ENCODE measurements at places on chromosomes 5 and 9.

GRCh38 chr5:158614951-158615350 is 484.8 kb downstream of the EBF1 start:
- no peak for DNase-seq

DNA sequence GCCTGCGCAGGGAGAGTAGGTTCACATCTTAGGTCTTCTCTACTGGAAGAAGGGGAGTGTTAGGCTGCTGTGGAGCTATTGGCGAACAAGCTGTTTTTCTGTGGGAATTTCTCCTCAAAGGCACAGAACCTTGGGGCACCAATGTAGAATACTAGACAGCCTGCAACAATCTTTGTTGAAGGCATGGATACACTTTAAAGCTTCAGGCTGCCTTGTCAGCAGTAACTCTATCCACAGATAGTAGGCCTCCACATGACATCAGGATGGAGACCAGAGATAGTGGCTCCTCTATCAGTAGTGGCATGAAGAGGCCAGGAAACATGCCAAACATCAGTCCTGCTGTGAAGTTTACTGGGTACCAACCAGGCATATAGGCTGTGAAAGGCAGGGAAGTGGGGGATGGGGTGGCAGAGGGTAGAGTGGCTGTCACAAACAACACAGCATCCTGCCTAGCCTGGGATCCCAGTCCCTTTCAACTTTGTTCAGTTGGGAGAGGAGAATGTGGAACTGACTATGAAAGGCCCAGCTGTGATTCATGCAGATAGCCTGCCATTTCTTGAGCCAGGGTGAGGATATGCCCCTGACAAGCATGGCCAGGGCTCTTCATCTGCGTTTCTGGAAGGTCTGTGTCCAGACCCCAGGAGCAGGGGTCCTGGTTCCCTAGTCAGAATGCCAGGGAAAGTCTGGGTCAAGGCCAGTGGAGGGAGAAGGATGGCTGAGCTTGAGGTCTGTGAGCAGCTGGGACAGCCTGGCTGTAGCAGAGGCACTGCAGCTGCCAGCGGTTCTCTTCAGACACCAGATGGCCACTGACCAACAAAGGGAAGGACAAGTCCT is 1.0 kb upstream of the HK3 start:
- DNase-seq: no peak

DNA sequence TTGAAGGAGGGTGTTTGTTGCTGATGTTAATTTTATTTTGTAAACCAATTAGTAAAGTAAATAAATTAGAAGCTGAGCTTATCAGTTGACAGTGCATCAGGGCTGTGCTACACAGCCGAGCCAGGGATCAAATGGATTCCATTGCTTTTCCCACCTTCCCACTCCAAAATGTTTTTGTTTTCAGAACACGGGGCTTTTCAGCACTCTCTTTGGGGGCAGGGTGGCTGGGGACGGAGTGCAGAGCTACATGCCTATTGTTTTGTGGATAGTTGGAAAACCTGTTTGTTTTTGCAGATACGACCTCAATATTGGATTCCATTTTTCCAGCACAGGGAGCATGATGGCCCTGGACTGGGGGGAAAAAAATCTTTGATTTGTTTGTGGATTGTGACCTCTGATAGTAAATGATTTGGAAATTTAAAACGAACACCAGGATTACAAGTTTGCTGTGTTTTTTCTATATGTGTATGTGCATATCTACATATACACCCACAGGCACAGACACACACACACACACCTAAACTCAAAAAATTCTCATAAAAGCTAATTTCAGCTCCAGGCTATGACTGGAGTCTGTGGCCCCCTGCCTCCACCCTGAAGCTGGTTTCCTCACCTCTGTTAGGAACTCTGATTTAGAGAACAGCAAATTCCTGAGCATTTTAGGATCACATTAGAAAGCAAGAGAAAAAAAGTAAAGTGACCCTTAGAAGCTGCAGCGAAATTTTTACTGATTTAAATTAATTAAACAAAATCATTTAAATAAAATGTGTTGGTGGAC is 371.7 kb upstream of the IRX2 start:
- no peak for DNase-seq

- no peak for DNase-seq
Measured at GRCh38 chr9:124654431-124654830, 116.7 kb downstream of the NR6A1 start.

DNA sequence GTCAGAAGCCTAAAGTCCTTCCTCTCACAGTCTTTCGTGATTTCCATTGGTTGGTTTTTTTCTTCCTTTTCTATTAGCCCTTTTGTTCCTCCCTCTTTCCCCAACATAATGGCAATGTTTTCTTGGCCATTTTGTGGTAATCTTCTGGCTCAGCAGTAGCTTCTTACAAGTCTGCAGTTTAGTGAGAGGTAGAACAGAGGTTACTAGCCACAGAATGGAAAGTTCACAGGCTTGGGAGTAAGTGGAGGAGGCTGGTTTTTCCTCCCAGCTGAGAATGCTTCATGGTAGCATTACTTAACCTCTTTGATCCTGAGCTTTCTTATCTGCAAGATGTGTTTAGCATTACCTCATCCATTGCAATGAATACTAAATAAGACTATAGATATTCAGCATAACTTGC is 346.9 kb downstream of the NFIB start:
- no peak for DNase-seq

- DNase-seq: no peak
Measured at GRCh38 chr5:143534761-143535154, 131.3 kb upstream of the NR3C1 start.

GRCh38 chr9:130359819-130360218 is 84.9 kb upstream of the ASS1 start:
- no peak for DNase-seq

DNA sequence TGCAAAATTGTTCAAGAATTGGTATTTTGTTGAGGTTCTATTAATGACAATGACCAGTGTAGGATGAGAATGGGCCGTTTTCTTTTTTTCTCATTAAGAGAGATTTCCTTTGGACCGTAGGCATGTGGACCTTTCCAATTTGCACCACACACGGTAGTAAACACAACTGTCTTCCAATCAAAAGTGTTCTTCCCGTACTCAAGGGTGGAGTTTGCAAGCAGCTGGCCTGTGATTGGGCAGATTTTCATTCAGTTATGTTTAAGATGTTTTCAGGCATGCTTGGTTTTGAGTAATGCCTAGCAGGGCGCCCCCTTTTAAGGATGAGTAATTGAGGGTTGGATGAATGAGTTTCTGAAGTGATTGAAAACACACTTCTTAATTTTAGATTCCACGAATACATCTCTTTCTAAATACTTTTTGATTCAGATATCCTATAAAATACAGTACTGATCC is 2.5 kb downstream of the KDM3B start:
- peak; percentile 91 for DNase-seq

- DNase-seq: no peak
Measured at GRCh38 chr9:76351006-76351405, 43.2 kb downstream of the RFK start.

DNA sequence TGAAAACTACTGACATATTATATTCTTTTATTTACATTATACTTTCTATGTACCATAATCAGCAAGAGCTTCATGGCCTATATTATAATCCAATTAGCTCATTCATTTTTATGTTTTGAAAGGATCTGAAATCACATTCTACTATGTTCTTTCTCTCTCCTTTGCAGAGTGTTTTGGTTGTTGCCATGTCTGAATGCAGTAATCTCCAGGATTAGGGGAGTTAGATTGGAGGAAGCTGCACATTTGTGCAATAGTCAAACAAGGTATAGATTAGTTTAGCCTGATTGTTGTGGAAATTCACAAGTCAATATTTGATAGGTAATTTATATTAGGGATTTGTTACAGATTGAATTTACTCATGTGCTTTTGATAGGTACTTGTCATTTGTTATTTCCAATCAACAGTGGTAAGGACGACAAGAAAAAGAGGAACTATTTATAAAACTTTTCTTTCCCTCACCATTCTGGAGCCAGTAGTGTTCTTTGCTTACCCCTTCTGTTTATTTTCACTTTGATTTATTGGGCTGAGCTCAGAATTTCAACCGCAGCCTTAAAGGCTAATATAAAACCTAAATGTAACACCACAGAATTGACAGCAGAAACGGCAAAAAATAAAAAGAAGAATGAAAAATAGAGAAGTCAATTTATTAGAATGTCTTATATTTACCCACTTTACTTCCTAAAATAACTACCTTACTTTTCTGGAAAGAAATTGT is 597.0 kb downstream of the CHSY3 start:
- no peak for DNase-seq

GRCh38 chr9:74777136-74777879 is 110.4 kb downstream of the TRPM6 start:
- DNase-seq: peak; percentile 49

GRCh38 chr5:134945041-134945440 is 22.7 kb upstream of the CATSPER3 start:
- no peak for DNase-seq

Data from HCEC 1CT (cell line).